Activated T-helper 1 cell treated with Interleukin-2 at 50 U/mL for 16 hours (primary cell): ENCODE measurements at places on chromosomes 2 and 18.

DNA sequence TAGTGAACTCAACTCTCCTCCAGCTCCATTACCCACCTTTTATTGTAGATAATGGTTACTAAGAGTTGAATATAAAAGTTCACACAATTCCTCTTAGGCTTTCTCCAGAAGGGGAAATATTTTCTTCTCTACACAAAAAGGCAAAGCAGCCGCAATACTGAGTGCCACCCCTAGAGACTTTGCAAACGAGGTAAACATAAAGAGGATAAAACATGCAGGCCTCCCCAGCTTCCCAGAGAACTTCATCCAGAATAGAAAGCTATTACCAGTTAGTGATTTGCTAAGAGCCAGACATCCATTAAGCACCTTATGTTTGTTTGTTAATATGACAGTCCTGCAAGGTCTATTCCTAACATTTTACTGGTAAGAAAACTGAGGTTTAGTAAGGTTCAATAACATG lies 17.4 kb downstream of the ZNF521 start:
- no peak for DNase-seq

- no peak for DNase-seq
Measured at GRCh38 chr2:42879913-42880737, 87.7 kb upstream of the HAAO start.

- DNase-seq = no peak
Measured at GRCh38 chr2:186307871-186308270, 178.2 kb upstream of the ZC3H15 start.

DNA sequence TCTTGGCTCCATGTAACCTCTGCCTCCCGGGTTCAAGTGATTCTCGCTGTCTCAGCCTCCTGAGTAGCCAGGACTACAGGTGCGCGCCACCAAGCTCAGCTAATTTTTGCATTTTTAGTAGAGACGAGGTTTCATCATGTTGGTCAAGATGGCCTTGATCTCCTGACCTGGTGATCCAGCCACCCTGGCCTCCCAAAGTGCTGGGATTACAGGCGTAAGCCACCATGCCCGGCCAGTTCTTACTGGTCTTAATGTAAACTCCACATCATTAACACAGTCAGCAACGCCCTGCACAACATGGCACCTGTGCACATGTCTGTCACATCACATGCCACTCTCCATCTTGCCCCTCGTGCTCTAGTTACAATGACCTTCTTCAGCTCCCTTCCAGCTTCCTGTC lies 5.8 kb upstream of the KIF3C start:
- DNase-seq = no peak

DNA sequence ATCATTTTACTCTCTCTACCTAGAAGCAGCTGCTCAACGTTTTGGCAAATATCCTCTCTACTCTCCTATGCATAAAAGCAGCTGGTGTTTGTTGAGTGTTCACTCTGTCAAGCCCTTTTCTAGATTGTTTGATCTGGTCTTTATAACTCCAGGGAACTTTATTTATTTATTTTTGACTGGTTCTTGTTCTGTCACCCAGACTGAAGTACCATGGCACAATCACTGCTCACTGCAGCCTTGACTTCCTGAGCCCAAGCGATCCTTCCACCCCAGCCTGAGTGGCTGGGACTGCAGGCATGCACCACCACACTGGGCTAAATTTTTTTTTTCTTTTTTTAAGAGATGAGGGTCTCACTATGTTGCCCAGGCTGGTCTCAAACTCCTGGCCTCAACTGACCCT lies 12.7 kb downstream of the CATIP start:
- DNase-seq = no peak

- no peak for DNase-seq
Measured at GRCh38 chr2:128644718-128645256, 326.1 kb upstream of the HS6ST1 start.

DNA sequence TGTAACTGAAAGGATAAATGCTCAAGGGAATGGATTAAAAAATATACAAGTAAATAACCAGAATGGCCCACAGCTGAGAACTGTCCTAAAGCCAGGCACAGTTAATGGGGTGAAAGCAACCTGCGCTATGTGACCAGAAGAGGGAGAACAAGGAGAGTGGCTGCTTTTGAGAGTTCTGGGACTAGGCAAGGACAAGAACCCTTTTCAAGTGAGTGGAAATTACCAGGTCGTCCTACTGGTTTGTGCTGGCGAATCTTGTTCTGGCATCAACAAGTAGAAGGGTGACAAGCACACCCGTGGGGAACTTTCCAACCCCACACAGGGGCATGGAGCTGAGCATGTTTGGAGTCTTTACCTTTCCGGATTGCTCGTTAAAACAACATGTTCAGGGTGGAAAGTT lies 82.8 kb downstream of the TMEM17 start:
- DNase-seq = no peak

- DNase-seq = no peak
Measured at GRCh38 chr2:236146436-236146835, 21.8 kb downstream of the GBX2 start.

- no peak for DNase-seq
Measured at GRCh38 chr2:890791-891190, 59.9 kb upstream of the SNTG2 start.

- DNase-seq = no peak
Measured at GRCh38 chr18:35106013-35106844, 65.0 kb downstream of the MAPRE2 start.

DNA sequence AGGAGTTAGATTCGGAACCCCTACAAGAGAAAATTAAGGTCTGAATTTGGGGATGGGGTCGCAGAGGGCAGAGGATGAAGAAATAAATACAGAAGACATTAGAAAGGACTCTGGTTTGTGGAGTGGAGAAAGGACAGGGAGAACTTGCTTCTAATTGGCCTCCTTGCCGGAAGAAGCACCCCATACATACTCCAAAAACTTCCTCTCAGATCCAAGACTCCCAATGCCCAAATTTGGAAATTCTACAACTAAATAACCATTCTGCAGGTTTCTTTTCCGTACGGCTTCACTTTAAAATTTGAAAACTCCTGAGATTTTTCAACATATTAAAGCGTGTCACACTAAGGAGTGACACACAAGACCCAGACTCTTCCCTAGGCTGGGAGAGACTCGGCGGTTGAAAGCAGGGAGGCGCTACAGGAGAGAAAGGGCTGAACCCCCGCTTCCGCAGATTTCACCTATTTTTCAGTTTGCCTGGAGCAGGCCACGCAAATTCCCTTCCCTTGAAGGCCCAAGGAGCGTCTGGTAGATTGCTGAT lies 478 bp downstream of the CLHC1 start:
- DNase-seq = no peak

DNA sequence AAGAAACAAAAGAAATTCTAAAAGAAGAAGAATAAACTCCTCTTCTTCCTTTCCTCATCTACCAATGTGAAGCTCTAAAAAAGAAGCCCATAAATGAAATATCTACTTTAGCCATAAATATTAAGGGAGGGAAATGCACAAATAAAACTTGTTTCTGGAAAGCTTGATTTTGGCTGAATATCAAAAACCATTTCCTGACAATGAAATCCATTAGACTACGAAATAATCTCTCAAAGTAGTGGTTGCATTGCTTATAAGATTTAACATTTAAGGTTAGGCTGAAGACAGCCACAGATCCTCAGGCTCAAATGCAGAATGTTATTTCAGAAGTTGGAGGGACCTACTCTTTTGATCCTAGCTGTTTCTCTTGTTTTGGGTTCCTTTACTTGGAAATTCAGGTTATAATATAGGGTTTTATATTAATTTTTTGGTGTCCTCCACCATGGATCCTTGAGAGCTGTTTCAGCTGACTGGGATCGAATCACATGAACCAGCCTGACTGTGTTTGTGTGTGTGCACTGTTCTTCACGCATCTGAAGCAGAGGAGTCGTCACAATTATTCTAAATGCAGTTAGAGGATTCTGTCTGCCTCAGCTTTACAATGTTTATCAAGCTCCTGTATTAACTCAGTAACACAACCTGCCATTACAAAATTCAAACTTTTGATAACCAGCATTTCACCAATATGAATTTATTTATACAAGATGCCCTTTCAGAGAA lies 474.8 kb downstream of the ARHGAP15 start:
- no peak for DNase-seq

DNA sequence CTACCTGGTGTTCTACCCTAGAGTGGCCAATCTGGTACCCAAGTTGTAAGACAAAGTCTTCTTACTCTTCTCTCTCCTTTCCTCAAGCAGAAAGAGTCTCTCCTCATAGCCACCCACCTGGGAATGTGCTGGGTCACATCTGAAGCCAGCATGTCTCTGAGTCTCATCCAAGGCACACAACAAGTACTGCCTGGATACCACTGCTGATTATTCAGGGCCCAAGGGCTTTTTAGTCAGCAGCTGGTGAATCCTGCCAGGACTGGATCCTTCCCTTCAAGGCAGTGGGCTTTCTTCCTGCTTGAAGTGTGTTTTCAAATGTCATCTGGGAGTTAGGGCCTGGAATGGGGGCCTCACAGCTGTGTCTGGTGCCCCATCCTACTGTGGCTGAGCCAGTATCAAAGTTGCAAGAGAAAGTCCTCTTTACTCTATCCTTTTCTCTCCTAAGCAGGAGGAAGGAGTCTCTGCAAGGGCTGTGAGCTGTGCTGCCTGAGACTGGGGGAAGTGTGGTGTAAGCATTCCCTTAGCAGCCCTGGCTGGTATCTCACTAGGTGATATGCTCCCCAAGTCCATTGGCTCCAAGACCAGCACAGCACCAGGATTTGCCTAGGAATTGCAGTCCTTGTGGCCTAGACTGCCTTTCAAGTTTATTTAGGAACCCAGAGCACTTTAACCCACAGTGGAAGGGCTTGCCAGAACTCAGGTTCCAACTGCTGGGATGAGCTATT lies 27.2 kb downstream of the OXER1 start:
- no peak for DNase-seq

DNA sequence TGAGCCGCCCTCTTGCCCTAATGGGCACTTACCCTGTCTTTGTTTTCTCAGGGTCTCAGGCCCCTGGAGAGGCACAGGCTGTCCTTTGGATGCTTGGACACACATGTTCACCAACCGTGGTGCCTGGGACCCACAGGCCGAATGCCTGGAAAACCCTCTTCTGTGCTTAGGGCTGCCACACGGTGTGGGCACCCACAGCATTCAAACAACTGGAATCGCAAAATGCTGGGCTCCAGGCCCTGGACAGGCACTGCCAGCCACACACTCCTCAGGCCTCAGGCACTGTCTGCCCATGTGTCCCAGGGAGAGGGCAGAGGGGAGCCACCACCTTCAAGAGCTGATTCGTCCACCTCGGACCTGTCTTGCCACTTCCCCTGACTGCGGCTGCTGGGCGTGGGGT lies 123.1 kb upstream of the ACKR3 start:
- DNase-seq = no peak

DNA sequence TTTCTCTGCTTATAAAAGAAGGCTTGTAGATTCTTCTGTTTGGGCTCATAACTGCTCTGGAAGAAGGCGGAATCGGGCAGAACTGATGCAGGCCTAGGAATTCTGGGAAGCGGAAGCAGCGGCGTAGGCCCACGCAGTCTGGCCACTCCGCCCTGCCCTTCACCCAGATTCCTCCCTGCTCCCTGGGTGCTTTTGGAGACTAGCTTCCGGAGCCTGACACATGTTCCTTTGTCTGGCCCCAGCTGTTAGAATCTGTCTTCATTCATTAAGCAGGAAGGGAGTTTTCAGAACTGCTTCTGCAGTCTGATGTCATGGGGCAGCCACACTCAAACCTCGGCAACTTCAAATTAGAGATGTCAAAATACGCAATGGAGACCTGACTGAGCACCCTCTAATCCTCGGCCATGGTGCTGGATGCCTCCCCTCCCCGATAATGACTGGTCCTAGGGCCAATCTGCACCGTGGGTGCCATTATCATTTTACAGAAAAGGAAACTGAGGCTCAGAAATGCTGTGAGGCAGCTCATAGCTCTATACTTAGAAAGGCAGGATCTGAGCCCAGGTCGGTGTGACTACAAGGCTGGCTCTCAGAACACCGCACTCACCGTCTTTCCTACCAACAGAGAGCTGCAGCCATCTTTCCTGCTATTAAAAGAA lies 275.7 kb downstream of the MYCN start:
- no peak for DNase-seq

- no peak for DNase-seq
Measured at GRCh38 chr18:36326771-36327170, 29.3 kb downstream of the FHOD3 start.

GRCh38 chr18:50494569-50494968 lies 65.3 kb upstream of the MAPK4 start:
- no peak for DNase-seq

GRCh38 chr2:238166391-238167343 lies 7.9 kb downstream of the ERFE start:
- no peak for DNase-seq

GRCh38 chr2:30645081-30645744 lies 162.0 kb downstream of the CAPN13 start:
- DNase-seq = no peak

- DNase-seq = no peak
Measured at GRCh38 chr2:8472545-8473323, 209.1 kb upstream of the ID2 start.

DNA sequence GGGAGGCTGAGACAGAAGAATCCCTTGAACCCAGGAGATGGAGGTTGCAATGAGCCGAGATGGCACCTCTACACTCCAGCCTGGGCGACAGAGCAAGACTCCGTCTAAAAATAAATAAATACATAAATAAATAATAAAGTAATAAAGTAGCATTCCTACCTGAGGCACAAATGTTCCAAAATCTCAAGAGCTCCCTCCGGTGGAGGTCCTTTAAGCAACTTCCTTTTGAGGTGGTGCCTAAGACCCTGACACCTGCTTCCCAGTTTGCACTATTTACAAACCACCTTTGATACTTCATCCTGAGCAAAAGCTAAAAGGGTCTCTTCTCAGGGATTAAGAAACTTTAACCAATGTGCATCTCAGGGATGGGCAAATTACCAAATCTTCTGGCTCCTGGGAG lies 505.1 kb downstream of the CNTNAP5 start:
- no peak for DNase-seq

- DNase-seq = no peak
Measured at GRCh38 chr2:224997802-224998201, 44.5 kb downstream of the DOCK10 start.

DNA sequence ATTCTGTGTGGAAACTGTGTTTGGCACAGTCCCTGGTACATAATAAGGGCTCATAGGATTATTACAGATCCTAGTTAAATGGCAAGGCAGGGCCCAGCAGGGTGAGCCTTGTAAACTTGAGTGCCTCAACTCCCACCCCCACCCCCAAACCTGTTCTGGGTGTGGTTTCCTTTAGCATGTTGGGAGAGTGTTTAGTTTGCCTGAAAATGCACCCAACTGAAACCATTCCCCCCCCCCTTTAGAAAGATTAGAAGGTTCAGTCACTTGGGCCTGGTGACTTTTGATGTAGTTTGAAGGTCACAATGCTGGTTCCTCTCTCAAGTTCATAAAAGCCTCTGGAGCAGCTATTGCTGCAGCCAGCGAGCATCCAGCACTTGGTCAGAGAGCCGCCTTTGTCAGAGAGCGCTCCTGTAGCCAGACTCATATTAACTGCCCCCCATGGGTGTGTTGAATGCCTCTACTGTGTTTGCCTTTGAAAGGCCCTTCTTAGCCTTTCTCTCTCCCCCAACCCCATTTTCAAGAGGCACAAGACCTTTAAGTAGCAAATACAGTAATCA lies 113.7 kb downstream of the SPTBN1 start:
- no peak for DNase-seq
